Immature natural killer cell (primary cell): ENCODE measurements at places on chromosomes 3 and 15. TPM values are rescaled to one million over a fixed set of nuclear protein-coding genes. Genes with fewer than 3 reads are reported as not detected.

DNA sequence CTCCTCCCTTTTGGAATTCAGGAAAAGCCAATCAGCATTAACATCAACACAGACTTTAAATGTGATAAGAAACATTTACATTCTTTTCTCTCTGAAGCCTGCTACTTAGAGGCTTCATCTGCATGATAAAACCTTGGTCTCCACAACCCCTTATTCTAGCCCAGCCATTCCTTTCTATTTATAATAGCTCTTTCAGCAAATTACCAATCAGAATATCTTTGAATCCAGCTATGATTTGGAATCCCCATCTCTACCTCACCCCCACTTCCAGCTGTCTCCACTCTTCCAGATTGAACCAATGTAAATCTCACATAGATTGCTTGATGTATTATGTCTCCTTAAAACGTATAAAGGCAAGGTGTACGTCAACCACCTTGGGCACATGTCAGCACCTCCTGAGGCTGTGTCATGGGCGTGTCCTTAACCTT, 139.7 kb downstream of the TUSC7 start:
- no peak for DNase-seq

GRCh38 chr15:41281236-41281635, 50.2 kb downstream of the CHP1 start:
- DNase-seq, result no peak

GRCh38 chr15:96325541-96326327, 4.8 kb upstream of the NR2F2 start:
- DNase-seq, result no peak

GRCh38 chr3:7340795-7341194, 479.9 kb downstream of the GRM7 start:
- no peak for DNase-seq

The NMB gene
- 10.8 TPM for polyA plus RNA-seq

The SRGAP3 gene
- 0.29 TPM for polyA plus RNA-seq
